ENCODE measurements at places on chromosomes 2 and 18. TPM values are rescaled to one million over a fixed set of nuclear protein-coding genes. Genes with fewer than 3 reads are reported as not detected.

REG3A gene
- total RNA-seq: not detected

- DNase-seq: no peak
Observed at GRCh38 chr2:141125432-141125831, 1005.4 kb downstream of the LRP1B start.

DNA sequence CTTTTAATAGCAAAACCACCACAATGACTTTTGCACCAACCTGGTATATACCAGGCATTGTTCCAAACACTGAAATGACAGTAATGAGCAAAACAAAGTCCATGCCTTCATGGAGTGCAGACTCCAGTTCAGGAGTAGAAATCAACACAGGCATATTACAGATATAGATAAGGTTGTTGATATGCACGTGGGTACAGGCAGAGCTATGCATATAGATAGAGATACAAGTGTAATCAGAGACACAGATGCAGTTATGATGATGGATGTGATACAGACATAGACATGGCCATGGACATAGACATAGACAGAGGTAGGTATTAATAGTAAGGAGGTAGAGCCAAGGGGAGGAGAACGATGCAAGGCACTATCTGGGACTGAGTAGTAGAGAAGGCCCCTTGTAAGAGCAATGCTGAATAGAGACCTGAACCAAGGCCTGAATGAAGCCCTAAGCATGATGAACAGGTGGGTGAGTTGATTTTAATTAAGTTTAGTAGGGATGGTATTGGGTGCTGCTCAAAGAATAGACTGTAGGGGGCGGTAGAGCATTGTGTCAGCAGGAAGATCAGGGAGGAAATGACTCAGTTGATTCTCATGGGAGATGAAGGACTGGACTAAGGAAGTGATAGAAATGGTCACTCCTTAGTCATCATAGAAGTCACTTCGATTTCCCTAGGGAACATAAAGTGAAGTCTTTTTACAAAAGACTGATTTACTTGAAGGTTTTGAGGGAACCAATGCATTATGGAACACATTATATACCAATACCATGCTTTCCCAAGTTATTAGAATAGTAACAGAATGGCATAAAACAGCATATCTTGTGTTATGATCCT, 39.4 kb downstream of the CMPK2 start:
- no peak for DNase-seq

GRCh38 chr18:41119031-41119430, 836.0 kb upstream of the PIK3C3 start:
- no peak for DNase-seq

DNA sequence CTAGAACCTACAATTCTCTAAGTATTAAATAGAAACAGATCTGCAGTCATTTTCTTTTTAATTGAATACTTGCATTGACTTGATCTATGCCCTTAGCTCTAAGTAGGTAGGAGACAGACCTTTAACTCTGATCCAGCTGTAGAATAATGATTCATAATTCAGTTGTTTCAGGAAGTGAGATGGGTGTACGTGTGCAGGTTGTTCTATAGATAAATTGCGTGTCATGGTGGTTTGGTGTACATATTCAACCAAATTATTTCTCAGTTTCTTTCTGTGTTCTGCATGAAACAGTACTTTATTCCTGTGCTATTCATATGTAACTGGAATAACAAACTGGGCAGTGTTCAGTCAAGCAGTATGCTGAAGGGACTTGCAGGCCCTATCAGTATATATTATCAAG, 34.3 kb upstream of the CD226 start:
- DNase-seq: no peak
